ENCODE measurements at places on chromosomes 12 and 14. TPM values are rescaled to one million over a fixed set of nuclear protein-coding genes. Genes with fewer than 3 reads are reported as not detected.

Gene DBX2
- total RNA-seq, result 0.10 TPM

Gene P2RX7
- 4.2 TPM for total RNA-seq

Gene LPAR5
- total RNA-seq, result 1.7 TPM

Gene BORCS5
- total RNA-seq, result 23.1 TPM

Gene GIT2
- 30.4 TPM for total RNA-seq

Gene DIO2
- 8.6 TPM for total RNA-seq

Gene DAO
- not detected for total RNA-seq

Gene BDKRB1
- 0.20 TPM for total RNA-seq

Gene CDH24
- 3.4 TPM for total RNA-seq

Gene AMIGO2
- total RNA-seq, result 7.8 TPM

Gene LMNTD1
- total RNA-seq, result 1.2 TPM
